ENCODE measurements at places on chromosomes 3 and 15.

- no peak for DNase-seq
Measured at GRCh38 chr3:27826448-27826847, 104.3 kb upstream of the EOMES start.

- DNase-seq: no peak
Measured at GRCh38 chr15:33168444-33168843, 26.1 kb downstream of the FMN1 start.

DNA sequence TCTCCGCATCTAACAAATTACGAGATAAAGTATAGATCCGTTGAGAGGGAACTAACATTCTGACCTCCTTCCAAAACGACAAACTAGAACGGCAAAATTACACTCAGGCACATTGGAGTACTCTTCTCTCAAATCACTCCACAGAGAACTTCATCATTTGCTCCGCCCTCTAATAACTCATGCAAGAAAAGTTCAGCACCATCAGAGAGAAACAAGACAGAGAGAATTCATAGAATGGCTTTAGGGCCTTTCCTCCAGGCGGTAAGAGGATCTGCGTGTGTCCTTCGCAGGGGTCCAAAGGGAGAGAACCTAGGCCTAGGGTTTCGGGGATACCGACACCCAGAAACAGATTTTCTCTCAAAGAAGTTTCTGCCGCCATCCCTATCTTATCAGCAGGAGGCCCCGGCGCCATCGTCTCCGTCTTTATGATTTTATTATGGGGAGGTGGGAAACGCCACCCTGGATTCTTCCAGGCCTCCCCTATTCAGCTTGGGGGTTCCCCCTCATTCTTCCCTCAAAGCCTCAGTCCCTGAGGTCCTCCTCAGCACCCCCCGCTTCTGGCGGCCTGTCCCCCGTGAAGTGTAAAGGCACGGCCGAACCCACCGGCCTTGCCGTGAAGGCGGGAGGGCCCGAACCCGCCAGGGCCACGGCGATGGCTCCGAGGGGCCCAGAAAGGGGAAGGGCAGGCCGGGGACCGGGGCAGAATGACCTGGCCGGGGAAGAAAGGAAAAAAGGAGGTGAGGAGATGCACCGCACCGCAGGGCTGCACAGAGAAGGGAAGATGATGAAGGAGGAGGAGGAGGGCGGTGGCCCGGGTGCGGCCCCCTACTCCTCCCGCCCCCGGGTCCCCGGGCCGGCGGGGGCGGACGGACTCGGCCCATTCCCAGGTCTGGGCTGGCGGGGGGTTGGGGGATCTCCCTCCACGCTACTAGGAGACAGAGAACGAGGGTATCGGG lies 768 bp downstream of the UBXN7 start:
- no peak for DNase-seq

GRCh38 chr3:23600167-23600871 lies 205.4 kb upstream of the UBE2E1 start:
- DNase-seq: no peak

DNA sequence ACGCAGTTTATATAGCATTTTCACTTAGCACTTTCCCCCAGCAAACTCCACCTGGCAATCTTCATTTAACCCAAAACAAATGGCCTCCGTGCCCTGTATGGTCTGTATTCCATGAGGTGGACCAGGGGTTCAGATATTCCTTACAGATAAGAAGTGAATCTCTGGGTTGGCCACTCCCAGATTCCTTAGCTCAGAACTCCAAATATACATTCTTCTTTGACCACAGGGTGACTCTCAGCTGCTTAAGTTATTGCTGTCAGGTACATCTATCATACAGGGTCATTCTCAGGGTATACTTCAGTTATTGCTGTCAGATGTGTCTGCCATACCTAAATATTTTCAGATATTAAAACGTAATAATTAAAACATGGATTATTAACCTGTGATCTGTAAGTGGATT lies 229.8 kb downstream of the TBL1XR1 start:
- DNase-seq: no peak

DNA sequence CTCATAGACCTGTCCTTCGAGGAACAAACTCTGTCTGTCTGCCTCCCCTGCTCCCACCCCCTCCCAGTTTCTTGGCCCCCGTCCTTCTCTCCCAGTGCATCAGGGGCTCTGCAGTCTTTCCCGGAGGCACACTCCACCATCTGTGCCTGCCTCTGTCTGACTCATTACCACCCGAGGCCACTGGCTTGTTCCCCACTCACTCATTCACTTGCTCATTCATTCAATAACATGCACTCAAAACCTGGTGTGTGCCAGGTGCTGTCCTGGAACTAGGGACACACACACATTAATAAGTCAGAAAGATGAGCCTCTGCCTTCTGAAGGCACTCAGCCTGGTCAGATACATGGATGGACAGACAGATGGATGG lies 12.4 kb downstream of the AMIGO3 start:
- DNase-seq: no peak

DNA sequence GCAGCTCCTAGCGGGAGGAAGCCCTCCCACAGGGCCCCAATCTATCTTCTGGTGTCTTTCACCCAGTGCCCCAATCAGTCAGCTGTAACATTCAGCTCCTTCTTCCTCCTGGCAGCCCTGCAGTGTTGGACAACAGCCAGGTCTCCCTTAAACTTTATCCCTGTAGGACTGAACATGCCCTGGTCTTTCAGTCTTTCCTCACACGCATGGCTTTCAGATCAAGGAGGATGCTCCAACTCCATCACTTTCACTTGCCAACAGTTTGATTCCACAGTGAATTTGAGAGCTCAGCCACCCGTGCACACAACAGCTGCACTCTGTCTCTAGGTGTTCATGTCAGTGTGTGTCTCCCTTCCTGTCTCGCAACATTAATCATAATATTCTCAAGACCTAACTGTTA lies 28.5 kb upstream of the LRRC34 start:
- DNase-seq: no peak

DNA sequence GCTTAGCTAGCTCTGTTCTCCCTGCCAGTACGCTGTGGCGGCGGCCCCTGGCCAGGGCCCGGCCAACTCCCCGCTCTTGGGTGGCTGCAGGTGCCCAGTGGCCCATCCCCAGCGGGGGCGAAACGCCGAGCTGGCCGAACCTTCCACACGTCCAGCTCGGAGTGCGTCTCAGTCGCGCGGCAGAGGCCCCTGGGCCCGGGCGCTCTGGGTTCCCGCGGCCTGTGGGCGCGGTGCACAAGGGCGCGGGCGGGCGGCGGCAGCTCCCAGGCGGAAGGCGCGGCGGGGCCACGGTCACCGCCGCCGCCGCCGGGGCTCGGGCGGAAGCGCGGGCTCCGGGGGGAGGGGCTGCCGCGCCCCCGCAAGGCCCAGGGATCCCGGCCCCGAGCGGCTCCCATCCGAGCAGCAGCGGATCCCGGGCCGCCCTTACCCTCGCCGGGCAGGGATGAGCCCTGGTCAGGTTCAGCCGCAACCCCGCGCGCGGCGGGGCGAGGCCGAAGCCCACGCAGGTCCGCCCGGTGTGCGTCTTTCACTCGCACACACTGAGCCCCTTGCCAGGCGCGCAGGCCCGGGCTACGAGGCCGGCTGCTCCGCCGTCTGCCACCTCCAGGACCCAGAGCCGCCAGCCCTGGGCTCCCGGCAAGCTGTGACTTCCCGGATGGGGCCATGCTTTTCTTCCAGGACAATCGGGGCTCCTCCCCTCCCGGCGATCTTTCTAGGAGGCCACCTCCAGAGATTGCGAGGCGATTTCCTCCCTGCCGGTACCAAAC lies 54.2 kb downstream of the CCDC54 start:
- DNase-seq: no peak

GRCh38 chr3:8338424-8338823 lies 163.2 kb upstream of the LMCD1 start:
- DNase-seq: no peak

DNA sequence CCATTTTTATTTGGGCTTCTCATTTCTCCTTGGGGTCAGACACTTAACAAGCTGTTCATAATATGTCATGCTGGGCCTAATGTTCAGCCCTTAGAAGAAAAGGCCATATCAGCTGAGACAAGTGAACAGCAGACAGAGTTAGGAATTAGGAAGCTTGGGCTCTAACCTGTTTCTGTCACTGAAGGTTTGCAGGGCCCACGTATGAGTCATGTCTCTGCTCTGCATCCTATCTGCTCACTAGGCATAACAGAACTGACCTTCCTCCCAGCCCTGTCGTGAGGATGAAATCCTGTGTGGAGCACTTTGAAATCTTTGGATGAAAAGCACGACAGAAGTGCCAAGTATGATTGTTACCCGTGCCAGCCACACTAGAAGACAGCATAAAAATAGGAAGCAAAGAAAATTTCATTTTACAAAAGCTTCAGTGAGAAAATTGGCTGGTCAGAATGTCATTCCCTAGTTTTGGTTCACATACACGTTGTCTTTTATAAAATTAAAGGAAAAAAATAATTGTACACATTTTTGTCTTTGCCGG lies 26.5 kb upstream of the CD47 start:
- DNase-seq: no peak

DNA sequence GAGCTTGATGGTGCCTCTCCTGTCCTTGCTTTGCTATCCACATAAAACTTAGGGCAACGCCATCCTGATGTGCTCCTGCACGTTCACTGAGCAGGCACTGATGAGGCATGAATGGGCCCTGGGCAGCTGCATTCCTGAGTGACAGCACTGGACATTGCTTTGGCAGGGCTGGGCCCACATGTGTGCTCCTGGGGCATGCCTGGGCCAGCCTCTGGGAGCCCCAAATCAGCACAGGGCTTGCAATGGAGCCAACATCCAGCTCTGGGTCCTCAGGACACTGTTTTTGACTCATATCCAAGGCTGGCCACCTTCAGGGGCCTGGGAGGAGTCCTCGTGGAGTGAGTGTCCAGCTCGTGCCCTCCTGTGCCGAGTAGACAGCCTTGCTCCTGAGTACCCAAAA lies 5.9 kb upstream of the TKT start:
- no peak for DNase-seq

DNA sequence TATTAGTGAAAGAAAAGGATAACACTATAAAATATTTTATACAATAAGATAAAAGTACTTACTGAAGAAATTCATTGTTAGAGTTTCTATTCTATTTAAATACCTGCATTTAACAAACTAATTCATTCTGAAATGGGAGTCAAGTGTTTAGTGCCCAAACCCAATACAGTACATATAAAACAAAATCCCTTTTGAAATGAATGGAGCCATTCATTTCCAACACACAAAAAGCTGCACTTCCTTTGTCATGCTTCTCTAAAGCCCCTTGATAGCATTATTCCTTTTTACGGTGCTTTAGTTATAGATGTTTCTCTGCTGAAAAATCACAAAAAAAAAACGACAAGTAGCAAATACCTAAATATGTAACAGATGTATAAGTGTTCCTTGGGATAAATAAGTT lies 596.3 kb downstream of the ZIC1 start:
- DNase-seq: no peak

GRCh38 chr15:81948751-81949150 lies 97.1 kb downstream of the MEX3B start:
- DNase-seq: no peak

DNA sequence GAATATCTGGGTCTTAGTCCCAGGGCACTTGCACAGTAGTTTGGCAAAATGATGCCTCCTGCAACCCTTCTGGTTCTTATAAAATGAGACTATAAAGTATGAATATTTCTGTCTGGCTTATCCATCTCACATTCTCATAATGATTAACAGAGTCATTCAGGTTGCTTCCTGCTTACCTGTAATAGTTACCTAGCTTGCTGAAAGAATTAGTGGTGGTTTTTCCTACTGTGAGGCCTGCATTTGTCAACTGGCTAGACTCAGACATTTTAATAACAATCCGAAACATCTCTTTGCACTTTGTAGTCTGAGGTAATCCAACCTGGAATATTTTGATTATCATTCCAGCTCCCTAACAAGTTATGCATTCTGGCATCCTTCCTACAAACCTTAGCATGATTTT lies 75.6 kb upstream of the POU1F1 start:
- DNase-seq: no peak

GRCh38 chr3:141399200-141399599 lies 30.9 kb downstream of the ZBTB38 start:
- DNase-seq: no peak

DNA sequence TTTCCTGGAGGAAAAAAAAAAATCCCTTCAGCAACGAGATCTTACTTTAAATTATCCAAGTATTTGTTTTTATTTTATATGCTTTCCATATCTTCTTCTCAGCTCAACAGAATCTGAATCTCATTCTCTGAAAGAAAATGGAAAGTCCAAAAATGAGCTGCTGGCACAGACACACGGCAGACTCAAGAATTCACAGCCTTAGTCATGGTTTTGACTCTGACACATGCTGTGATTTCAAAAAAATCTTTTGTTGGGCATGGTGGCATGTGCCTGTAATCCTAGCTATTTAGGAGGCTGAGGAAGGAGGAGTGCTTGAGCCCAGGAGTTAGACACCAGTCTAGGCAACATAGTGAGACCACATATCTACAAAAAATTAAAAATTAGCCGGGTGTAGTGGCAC lies 565.0 kb downstream of the MAGI1 start:
- DNase-seq: no peak

DNA sequence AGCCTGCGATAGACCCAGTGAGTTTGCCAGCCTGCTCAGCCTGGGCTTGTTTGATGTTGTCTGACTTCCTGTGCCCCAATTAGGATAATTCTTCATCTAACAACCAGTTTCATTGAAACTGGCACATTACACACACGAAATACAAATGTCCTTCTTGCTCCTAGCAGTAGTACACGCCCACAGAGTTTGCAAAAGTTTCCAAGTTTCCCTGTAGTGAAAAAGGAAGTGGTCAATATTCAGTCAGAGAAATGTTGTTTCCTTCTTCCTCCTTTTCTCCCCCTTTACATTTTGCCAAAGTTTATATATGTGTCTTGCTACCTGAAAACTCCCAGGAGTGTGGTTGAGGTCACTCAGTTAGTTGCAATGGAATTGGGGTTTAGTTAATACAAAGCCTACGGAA lies 58.4 kb upstream of the LRTM1 start:
- no peak for DNase-seq

GRCh38 chr15:35293353-35294130 lies 208.4 kb upstream of the NANOGP8 start:
- DNase-seq: no peak

DNA sequence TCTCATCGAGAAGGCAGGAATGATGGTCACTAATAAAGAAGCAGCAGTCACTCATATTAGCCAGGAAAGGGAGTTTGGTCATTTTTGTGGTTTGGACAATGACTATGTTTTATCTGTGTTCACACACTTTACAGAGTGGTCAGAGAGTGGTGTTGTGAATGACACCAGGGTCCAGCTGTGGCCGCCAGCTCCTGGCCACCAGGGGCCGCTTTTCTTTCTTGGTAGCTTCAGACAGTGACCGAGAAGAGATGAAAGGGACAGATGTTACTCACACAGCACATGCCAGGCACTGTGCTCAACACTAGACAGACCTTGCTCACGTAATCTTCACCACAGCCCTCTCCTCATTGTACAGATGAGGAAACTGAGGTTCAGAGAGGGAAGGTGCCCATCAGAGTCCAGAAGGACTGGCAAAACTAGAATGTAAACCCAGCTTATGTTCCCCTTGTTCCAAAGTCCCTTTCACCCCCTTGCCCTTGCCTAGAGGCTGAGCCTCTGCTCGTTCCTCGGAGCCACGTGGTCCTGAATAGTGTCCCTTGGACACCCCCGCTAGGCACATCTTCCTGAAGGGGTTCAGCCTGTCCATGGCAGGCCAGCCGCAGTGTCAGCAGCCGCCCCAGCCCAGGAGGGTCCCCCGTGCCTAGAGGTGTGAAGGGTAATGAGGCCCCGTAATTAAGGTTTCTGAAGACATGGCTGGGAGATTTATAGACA lies 55.6 kb downstream of the CYP11A1 start:
- DNase-seq: no peak

All from NCI-H1048 (cell line).